ENCODE measurements at places on chromosomes 6 and 20. TPM values are rescaled to one million over a fixed set of nuclear protein-coding genes. Genes with fewer than 3 reads are reported as not detected.

IMPG1 gene
- not detected for total RNA-seq

C6orf141 gene
- total RNA-seq = not detected

HLA-DOA gene
- not detected for total RNA-seq

SLC16A10 gene
- total RNA-seq = not detected

RBPJL gene
- not detected for total RNA-seq

RRAGD gene
- total RNA-seq = 7.0 TPM

CNPY3 gene
- total RNA-seq = 38.3 TPM

RAE1 gene
- 20.6 TPM for total RNA-seq

ALDH5A1 gene
- total RNA-seq = 0.96 TPM

OR5V1 gene
- total RNA-seq = not detected

MCM3 gene
- total RNA-seq = 22.6 TPM

GFOD1 gene
- total RNA-seq = 6.5 TPM

ADGRB3 gene
- not detected for total RNA-seq

SPTLC3 gene
- 3.1 TPM for total RNA-seq

BMP7 gene
- total RNA-seq = not detected

ZSWIM3 gene
- total RNA-seq = 3.7 TPM

MMUT gene
- total RNA-seq = 12.1 TPM

CDSN gene
- not detected for total RNA-seq

CENPQ gene
- 7.0 TPM for total RNA-seq

LY6G6C gene
- under 0.01 TPM for total RNA-seq

TNXB gene
- 10.4 TPM for total RNA-seq

MDFI gene
- 1.3 TPM for total RNA-seq

PGC gene
- not detected for total RNA-seq

POM121L2 gene
- not detected for total RNA-seq

PKIB gene
- total RNA-seq = 1.2 TPM

CLPSL1 gene
- not detected for total RNA-seq

ECT2L gene
- not detected for total RNA-seq

SALL4 gene
- total RNA-seq = under 0.01 TPM

DOK5 gene
- total RNA-seq = 35.9 TPM

BNIP5 gene
- not detected for total RNA-seq

CNKSR3 gene
- 2.7 TPM for total RNA-seq

FAM210B gene
- total RNA-seq = 31.4 TPM

NEDD9 gene
- 29.5 TPM for total RNA-seq

ZNF391 gene
- total RNA-seq = 2.5 TPM

TRIM10 gene
- total RNA-seq = under 0.01 TPM

FLOT1 gene
- 71.3 TPM for total RNA-seq

EYA2 gene
- 0.28 TPM for total RNA-seq

LZTS3 gene
- 8.2 TPM for total RNA-seq

NAA20 gene
- 37.2 TPM for total RNA-seq

ERVFRD-1 gene
- total RNA-seq = not detected

CRISP2 gene
- total RNA-seq = not detected

TNFRSF21 gene
- total RNA-seq = 9.4 TPM

STX11 gene
- 3.1 TPM for total RNA-seq

OR2J3 gene
- total RNA-seq = not detected

FOXO3 gene
- total RNA-seq = 44.8 TPM

DYNLT2 gene
- 0.58 TPM for total RNA-seq

HLA-DOB gene
- total RNA-seq = under 0.01 TPM

CFAP61 gene
- total RNA-seq = 0.19 TPM

CABLES2 gene
- total RNA-seq = 0.28 TPM

SOX4 gene
- total RNA-seq = 16.1 TPM

SLC2A10 gene
- 32.2 TPM for total RNA-seq

PSORS1C2 gene
- total RNA-seq = not detected

GPR6 gene
- not detected for total RNA-seq

RHAG gene
- not detected for total RNA-seq

F13A1 gene
- not detected for total RNA-seq

GJA10 gene
- total RNA-seq = not detected

C4B gene
- 1.9 TPM for total RNA-seq

ACTL10 gene
- total RNA-seq = 2.7 TPM

MMP24 gene
- 0.56 TPM for total RNA-seq

PLN gene
- 0.19 TPM for total RNA-seq

Measured in regular cardiac myocyte (primary cell).